Brain pericyte (primary cell): ENCODE measurements at places on chromosomes 12 and 14.

GRCh38 chr14:96748362-96748761, 48.8 kb upstream of the VRK1 start:
- DNase-seq, result no peak

DNA sequence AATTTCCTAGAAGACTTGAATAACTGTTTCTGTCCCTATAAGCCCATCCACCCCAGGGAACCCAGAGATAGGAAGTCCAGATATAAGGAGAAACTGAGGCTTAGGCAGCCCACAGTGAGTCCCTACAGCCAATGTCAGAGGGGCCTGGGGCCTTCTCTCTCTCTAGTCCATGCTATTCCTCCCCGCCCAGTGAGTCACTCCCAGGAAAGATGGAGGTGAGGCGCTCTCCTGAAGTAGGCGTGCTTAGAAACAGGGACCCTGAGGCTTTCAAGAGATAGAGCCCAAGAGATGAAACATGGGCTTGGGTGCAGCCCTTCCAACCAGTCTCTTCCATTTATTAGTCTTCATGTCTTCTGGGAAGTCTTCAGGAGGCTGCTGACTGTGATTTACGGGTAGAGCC, 2.3 kb upstream of the SMUG1 start:
- no peak for DNase-seq

- no peak for DNase-seq
These were observed 17.1 kb upstream of the EMP1 start for GRCh38 chr12:13179211-13180074.

DNA sequence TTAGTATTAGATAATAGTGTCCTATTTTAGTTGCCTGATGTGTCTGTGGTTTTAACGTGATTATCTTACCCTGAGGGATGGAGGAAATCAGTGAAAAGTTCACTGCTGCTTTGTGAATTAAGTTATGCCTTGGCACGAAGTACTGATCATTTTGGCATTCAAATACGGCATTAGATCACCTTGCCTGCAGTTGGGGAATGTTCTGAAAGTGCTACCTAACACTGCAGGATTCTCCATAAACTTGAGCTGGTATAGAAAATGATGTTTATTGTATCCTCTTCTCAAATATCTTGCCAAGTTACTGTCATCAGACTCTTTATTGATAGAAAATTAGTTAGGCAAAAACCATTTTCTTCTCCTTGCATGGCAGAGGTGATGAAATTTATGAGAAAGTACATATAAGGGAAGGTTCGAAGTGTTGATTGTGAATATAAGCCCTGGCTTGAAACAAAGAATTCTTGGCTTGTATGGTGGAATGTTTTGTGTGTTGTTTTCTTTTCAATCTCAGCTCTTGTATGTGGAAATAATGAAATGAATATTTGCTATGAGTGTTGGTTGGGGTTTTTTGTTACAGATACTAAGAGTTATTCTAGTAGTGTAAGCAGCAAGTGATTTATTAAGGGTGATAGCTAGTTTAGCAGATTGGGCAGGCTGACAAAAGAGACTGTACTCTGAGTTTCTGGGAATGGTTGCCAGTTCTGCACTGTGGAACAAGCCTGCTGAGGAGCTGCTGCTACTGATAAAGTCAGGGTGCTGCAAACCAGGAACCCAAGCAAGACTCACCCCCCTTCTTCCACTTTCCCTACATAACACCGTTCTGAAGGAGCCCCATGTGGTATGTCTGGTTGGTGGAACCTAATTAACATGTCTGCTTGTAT, 448.3 kb downstream of the PCNX1 start:
- DNase-seq, result no peak

GRCh38 chr12:43226151-43226550, 325.9 kb downstream of the ADAMTS20 start:
- DNase-seq, result no peak

- DNase-seq, result no peak
These were observed 14.1 kb downstream of the SUSD6 start for GRCh38 chr14:69625299-69626131.

DNA sequence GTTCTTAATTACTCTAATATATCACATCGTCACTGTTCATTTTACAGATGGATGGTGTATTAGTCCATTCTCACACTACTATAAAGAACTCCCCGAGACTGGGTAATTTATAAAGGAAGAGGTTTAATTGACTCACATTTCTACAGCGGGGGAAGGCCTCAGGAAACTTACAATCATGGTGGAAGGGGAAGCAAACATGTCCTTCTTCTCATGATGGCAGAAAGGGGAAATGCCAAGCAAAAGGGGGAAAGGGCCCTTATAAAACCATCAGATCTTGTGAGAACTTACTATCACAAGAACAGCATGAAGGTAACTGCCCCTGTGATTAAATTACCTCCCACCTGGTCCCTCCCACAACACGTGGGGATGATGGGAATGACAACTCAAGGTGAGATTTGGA, 6.5 kb downstream of the TMBIM4 start:
- no peak for DNase-seq

DNA sequence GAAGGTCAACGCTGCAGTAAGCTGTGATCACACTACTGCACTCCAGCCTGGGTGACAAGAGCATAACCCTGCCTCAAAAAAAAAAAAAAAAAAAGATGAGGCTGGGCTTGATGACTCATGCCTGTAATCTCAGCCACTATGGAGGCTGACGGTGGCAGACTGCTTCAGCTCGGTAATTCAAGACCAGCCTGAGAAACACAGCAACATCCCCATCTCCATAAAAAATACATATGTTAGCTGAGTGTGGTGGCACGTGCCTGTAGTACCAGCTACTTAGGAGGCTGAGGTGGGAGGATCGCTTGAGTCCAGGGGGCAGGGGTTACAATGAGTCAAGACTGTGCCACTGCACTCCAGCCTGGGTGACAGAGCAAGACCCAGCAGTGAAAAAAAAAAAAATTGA, 50.4 kb downstream of the GXYLT1 start:
- DNase-seq, result no peak

GRCh38 chr14:75127903-75128595, 1.2 kb upstream of the NEK9 start:
- no peak for DNase-seq

GRCh38 chr14:54447231-54447692, 6.1 kb upstream of the CNIH1 start:
- DNase-seq, result no peak

DNA sequence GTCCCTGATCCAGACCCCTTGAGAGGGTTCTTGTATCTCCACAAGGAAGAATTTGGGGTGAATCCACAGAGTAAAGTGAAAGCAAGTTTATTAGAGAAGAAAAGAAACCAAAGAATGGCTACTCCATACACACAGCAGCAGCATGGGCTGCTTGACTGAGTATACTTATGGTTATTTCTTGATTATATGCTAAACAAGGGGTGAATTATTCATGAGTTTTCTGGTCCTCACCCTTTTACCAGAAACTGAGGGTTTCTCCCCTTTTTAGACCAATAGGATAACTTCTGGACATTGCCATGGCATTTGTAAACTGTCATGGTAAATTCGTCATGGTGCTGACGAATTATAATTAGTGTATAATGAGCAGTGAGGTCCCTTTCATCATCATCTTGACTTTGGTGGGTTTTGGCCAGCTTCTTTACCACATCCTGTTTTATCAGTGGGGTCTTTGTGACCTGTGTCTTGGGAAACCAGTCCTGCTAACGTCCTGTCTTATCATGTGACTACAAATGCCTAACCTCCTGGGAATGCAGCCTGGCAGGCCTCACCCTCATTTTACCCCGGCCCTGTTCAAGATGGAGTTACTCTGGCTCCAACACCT, 121.9 kb downstream of the SPTSSA start:
- DNase-seq, result no peak

DNA sequence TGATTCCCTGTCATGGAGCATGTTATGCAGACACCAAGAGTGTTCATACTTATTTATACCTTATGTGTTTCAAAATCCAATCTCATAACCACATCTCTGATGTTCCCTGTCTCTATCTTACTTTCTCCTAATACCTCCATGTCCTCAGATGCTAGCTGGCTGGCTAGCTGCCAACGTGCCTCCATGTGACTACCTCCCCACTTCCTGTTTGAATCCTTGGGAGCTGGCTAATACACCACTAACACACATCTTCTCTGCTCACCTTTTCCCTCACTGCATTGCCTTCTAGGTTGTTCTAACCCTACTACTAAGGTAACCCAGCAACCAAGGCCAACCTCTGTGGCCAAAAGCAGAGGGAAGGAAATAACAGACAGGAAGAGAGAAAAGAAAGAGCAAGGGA, 27.3 kb downstream of the TTC5 start:
- no peak for DNase-seq

- no peak for DNase-seq
These were observed 176.8 kb downstream of the PHLDA1 start for GRCh38 chr12:75854681-75855309.

DNA sequence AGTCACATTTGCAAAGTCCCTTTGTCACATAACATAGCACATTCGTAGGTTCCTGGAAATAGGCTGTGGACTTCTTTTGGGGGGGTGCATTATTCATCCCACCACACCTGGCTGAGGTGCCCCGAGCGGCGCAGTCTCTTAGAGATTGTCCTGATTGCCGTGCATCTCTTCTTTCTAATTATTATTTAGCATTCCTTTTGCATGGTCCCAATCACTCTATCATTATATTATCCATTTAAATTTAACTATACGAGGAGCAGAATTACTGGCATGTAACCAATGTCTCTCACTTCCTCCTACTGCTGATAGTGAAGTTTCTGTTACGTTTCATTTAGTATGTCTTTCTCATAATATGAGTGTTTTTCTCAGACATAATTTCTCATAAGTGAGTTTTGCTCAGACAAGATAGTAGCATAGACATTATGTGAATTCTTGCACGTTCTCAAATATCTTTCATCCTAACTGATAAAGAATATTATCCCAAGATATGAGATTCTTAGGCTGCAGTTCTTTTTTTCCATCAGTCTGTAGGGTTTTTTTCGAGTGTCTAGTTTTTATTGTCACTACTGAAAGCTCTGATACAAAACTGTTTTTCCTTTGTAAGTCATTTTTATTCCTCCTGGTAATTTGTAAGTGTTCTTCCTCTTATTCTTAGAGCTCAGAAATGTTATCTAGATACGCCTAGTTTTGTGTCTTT, 444.3 kb downstream of the NELL2 start:
- no peak for DNase-seq

- DNase-seq, result no peak
These were observed 970.7 kb upstream of the FBXO33 start for GRCh38 chr14:40402957-40403356.

DNA sequence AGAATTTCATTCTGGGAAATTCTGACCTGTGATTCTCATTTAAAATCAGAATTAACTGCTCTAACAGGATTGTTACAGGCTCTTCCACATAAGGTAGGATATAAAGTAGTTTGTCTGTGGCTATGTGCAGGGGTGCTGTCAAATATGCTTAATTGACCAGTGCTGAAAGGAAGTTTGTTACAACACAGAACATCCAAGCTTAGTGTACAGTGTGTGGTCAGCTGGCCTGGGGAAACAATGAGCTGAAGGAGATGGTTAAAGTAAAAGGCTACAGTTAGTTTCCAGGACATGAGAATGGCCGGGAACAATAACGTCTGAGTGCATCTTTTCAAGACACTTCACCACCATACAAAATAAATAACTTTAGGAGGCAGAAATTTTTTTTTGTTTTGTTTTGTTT, 68.0 kb downstream of the PKP2 start:
- DNase-seq, result no peak

GRCh38 chr14:98835825-98836100, 436.2 kb downstream of the BCL11B start:
- no peak for DNase-seq

- no peak for DNase-seq
These were observed 88.3 kb downstream of the LRRK2 start for GRCh38 chr12:40312982-40313576.

DNA sequence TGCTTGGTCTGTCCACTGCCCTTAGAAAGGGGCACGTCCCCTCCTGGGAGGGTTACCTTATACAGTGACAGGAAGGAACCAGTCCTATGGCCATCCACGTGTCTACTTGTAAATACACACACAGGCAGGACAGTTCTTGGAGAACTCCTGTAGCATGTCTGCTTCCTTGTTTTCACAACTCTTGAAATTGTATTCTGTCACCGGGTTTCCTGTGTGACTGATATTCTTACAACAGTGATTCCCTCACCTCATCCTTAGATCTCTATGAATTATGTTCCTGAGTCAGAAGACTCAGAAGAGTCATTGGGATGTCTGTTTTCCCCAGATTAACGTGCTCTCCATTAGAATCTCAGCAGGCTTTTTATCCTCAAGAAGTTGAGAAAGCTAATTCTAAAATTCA, 44.1 kb upstream of the DYNC1H1 start:
- DNase-seq, result no peak

DNA sequence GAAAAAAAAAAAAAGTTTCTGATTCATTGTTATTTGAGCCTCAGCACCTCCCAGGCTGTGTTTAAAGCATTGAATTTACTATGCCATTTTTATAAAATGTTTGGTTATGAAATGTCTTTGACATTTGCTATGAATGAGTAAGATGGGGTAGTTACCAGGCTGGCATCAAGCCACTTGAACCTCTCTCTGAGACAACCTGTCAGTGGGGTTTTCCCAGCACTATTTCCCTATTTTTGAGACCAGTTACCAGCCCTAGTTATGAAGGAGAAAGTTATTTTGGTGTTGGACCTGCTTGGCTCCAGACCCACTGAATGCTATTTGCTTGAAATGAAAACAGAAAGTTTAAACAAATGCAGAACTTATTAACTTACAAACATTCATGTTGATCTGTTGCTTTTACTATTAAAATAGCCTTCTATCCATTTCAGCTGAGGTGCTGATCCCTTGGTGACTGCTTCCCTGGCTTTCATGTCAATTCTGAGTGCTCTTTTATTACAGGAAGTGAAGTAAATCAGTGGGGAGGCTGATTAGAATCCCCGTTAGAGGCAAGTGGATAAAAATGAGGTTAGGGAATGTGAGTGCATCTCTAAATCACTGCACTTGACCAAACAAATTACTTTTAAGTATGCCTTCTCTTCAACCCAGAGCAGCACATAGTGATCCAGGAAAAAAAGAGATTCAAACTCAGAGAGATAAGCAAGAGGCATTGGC, 37.8 kb downstream of the LLPH start:
- DNase-seq, result no peak

DNA sequence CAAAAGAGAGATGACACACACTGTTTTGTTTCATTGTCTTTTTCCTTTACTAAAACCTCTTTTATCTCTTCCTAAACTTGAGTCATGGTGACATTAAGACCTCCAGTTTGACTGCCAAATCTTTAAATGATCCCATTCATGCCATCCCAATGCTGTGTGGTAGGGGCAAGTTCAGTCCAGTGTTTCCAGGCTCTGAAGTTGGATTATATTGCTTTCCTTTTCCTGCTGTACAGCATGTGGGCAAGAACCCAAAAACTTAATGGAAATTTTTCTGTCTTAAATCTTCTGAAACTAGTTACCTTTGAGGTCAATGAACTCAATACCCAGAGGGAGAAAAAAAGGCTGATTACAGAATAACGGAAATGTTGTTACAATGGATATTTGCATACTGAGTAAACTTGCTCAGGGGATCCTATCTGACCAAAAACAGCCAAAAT, 187.1 kb upstream of the FAR2 start:
- no peak for DNase-seq
